A549 (cell line): ENCODE measurements at places on chromosomes 2 and 18. TPM values are rescaled to one million over a fixed set of nuclear protein-coding genes. Genes with fewer than 3 reads are reported as not detected.

Gene OSR1
- 3.9 to 4.5 TPM (median 4.4 TPM) in 3 replicates for polyA plus RNA-seq

Gene SIGLEC15
- polyA plus RNA-seq, result not detected in 3 replicates

Gene ANKRD29
- polyA plus RNA-seq, result 12.4 to 17.4 TPM (median 17.2 TPM) in 3 replicates

Gene ANO7
- polyA plus RNA-seq, result 2.0 to 3.0 TPM (median 2.7 TPM) in 3 replicates

Gene SP5
- not detected in 3 replicates for polyA plus RNA-seq

Gene FAM136A
- 112 to 125 TPM (median 119 TPM) in 3 replicates for polyA plus RNA-seq

- DNase-seq, result no peak
Observed at GRCh38 chr2:105643405-105644173, 101.1 kb upstream of the NCK2 start.

DNA sequence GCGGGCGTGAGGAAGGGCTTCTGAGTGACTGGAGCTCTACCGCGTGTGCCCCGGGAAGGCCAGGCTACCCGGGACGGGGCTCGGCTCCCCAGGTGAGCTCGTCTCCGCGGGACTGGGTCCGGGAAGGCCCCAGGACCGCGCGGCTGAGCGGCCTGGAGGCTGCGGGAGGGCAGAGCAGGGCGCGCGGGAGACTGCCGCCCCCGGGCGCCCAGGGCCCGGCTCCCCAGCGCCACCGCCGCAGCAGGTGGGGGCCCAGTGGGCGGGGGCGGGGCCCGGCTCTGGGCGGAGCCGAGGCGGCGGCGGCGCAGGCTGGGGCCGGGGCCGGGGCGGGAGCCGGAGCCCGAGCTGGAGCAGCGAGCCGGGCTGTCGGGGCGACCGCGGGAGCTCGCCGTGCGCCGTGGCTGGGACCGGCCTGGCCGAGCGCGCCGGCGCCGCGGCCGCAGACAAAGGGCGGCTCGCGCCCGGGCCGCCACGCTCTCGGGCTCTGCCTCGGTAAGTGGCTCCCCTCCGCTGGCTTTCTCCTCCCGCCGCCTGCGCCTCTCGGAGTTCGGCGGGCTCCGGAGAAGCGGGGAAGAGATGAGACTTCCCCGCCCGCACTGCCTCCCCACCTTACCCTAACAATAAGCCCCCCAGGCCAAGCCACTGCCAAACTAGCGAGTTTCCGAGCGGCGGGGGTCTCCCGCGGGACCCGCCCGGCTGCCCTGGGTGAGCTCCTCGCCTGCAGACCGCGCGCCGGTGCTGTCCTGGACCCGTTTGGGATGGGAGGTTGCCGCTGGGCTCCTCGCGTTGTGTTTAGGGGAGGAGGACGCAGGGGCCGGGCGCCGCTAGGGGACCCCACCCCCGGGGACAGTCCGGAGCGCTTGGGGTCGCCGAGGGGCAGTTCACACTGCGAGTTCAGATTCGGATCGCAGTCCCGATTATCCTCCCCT lies at the start of gene MAPK4:
Gene MAPK4 (plus strand): TSS at position 336 of the 929 bp plus-strand sequence. CDS start 103,872 bp downstream, outside the sequence.
- DNase-seq, result no peak

DNA sequence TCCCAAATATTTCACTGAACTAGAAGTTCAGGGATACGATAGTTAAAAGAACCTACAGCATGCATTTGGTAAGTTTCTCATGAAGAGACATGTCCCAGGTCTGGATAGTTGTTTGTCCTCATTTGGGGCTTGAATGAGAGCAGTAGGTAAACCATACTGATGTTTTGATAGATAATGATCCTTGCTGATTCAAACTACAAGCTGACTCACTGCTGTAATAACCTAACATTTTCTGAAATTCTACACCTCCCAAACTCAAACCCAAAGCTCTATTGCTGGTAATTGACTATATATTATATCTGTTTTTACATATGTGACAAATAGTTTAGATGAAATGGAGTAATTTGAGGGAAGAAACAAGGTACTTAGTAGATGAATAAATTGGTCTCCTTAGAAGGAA lies 154.1 kb upstream of the BOD1L2 start:
- DNase-seq, result no peak

- no peak for DNase-seq
Observed at GRCh38 chr18:50473881-50474280, 86.0 kb upstream of the MAPK4 start.

- peak; percentile 69 for DNase-seq
Observed at GRCh38 chr2:191302459-191303139, 57.4 kb downstream of the MYO1B start.

DNA sequence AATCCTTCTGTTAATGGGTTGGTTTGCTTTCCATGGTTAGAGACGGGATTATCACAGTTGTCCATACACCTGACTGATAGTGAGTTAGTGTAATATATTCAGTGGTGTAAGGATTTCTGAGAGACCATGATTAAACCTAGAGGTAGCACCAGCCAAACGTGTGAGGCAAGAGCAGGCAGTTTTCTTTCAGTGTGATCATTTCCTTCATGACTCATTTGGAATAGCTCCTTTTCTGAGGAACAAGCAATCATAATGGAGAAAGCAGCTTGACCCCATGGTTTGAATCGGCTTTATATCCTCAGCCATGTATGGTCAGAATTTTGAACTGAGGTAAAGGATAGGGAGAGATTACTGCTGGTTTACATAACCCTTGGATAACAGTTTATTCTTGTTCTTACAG lies 2.9 kb downstream of the MXD1 start:
- DNase-seq, result no peak

- no peak for DNase-seq
Observed at GRCh38 chr2:109446278-109447131, 167.3 kb downstream of the SEPTIN10 start.

- DNase-seq, result peak; percentile 26
Observed at GRCh38 chr2:240624950-240625621, at the start of gene GPR35. Gene GPR35 (plus strand): TSS chr2:240625480. CDS start chr2:240629953, 4,473 bp downstream.

GRCh38 chr2:234241656-234242458 lies 191.4 kb downstream of the SPP2 start:
- peak; percentile 85 for DNase-seq

GRCh38 chr18:24656551-24657443 lies 196.4 kb downstream of the HRH4 start:
- DNase-seq, result no peak

- peak; percentile 47 for DNase-seq
Observed at GRCh38 chr2:136117909-136118818, at the start of gene CXCR4. Gene CXCR4 (minus strand): TSS chr2:136118149. CDS start chr2:136118060, 89 bp downstream.

- DNase-seq, result no peak
Observed at GRCh38 chr18:6624271-6624660, 105.2 kb upstream of the ARHGAP28 start.
